ENCODE measurements at places on chromosomes 16 and 17. TPM values are rescaled to one million over a fixed set of nuclear protein-coding genes. Genes with fewer than 3 reads are reported as not detected.

The KRT20 gene
- total RNA-seq, result not detected

The ACAP1 gene
- total RNA-seq, result 0.11 TPM

The RASD1 gene
- total RNA-seq, result 13.9 TPM

The SLFN14 gene
- total RNA-seq, result not detected

The ACSM2A gene
- not detected for total RNA-seq

Data from articular chondrocyte of knee joint (primary cell).